Hypothalamus (tissue), 51 donors: ENCODE measurements at places on chromosomes 5 and 9.

DNA sequence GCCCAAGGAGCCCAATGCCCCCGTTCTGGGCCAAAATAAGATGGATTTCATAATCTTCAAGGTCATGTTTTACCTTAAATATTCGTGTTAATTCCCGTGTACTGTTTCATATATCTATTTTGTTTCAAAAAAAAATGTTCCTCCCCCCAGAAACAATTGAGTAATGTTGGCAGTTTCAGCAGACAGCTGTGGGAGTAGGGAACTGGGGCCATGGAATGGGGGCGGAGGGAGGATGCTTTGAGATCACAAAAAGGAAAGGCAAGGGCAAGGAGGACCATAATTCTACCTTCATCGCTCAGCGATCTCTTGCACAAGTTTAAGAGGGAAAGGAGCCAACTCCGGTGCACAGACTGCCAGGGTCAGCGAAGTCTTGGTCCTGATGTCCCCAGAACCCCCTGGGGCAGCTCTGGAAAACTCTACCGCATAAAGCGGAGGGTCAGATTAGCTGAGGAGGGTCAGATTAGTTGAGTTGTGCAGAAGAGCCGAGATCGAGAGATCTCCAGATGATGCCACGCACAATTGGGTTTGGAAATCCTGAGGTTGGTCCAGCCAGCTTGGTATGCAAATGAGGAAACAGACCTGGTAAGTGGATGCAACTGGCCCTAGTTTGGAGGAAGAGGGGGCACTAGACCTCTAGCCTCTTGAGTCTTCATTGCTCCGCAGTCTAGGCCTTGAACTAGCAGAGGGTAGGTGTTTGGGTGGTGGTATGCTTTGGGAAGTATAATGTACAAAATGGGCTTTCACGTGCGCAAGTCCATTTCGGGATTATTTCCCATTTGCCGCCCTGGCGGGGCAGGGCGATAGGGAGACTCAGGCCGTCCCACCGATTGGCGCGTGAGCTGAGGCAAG lies 24.0 kb downstream of the CDKN2A start:
- DNase-seq = no peak

- no peak for DNase-seq
These were observed 183.7 kb downstream of the RGS3 start for GRCh38 chr9:113646946-113647914.

- no peak for DNase-seq
These were observed 11.4 kb downstream of the BASP1 start for GRCh38 chr5:17228821-17229291.

GRCh38 chr5:120677481-120677880 lies 213.4 kb downstream of the PRR16 start:
- no peak for DNase-seq

DNA sequence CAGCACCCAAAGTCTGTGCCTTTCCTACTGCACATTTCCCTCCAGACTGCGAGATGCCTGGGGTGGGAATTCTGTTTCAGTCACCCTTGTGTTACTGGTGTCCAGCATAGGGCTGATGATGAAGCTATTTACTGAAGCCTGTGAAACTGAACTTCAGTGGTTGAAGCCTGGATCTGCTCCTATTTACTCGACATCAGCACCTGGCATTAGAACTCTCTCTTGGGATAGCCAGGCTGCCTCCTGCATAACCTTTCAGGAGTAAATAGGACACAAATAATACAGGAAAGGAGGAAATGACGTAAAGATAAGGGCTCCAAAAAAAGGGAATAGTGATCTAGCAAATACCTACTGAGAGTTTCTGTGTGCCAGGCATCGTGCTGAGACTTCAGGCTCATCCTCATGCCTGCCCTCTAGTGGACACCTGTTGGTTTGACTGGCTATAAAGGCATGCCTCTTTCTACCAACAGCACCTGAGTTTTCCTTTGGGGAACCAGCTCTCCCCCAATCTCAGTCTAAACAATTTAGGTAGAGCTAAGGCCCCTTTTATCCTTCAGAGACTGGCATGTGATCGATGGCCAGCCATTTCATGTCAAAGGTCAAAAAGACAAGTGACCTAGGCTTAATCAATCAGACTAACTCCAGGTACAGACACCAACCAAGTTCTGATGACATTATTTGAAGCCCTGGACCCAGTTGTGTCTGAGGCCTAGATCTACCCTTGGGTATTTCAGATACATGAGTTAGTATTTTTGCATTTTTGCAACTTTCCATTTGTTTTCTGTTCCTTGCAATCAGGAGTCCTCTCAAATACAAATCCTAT lies 192.1 kb upstream of the TRIM32 start:
- DNase-seq = no peak

GRCh38 chr5:11050596-11051304 lies 289.7 kb upstream of the DAP start:
- no peak for DNase-seq

GRCh38 chr9:120715389-120715924 lies 1.2 kb upstream of the MEGF9 start:
- peak; percentile 18 for DNase-seq

DNA sequence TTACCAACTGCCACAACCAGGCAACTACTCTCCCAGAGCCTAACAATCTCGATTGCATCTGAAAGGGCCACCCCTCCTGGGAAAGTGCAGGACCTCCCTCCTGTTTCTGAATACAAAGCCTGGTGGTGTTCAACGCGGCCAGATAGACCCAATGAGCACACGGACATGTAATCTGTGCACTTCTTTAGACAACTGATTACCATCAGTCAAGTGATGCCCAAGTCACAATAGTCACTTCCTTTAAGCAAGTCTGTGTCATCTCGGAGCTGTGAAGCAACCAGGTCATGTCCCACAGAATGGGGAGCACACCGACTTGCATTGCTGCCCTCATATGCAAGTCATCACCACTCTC lies 739 bp downstream of the C9orf72 start:
- no peak for DNase-seq

DNA sequence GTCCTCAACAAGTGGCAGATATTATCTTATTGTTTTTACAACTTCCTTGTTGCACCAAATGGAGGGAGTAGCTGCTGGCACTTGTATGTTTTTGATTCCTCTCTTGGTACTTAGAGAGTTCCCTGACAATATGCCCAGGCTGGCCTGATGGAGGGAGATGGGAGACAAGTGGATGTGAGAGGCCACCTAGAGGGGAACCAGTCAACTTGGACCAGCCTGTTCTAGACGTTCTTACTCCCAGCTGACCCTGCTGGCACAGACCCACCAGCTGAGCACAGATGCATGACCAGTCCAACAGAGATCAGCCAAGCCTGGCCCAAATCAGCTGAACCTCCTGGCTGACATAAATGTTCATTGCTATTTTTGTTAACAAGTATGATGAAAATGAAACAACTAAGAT lies 60.9 kb upstream of the GDNF start:
- DNase-seq = no peak

DNA sequence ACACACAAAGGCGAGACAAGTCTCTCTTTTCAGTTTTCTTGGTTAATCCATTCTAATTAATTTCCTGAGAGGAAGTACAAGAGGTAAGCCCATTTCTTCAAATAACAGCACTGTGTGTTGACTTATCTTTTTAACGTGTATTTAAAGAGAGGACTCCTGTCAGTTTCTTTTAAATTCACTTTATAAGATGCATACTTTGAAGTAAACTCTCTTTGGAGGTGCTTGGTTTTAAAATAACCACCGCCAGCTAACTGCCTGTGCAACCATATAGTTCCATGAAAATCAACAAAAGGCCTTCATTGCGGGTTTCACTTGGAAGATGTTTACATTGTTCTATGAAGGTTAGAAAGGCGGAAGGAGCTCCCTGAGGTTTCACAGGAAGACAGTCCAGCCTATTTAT lies 13.1 kb upstream of the SERINC5 start:
- no peak for DNase-seq

DNA sequence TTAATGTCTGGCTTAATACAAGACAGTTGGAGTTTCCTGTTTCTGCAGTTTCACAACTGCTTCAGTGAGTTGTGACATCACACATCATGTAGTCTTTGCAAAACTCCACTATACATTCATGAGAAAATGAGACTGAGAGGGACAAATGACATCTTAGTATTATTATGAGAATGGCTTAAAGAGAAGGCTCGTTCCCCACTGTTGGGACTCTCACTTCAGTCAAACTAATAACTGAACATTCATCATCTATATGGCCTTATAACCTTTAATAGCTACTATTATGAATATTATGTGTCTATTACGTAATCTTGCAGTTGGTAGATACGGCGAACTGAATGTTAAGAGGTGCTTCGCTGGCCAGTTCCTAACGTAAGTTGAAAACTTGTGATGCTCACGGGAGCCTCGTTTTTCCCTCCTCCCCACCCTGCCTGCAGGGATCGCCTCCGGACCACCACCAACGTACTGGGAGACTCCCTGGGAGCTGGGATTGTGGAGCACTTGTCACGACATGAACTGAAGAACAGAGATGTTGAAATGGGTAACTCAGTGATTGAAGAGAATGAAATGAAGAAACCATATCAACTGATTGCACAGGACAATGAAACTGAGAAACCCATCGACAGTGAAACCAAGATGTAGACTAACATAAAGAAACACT lies 79.4 kb downstream of the SLC1A3 start:
- no peak for DNase-seq

DNA sequence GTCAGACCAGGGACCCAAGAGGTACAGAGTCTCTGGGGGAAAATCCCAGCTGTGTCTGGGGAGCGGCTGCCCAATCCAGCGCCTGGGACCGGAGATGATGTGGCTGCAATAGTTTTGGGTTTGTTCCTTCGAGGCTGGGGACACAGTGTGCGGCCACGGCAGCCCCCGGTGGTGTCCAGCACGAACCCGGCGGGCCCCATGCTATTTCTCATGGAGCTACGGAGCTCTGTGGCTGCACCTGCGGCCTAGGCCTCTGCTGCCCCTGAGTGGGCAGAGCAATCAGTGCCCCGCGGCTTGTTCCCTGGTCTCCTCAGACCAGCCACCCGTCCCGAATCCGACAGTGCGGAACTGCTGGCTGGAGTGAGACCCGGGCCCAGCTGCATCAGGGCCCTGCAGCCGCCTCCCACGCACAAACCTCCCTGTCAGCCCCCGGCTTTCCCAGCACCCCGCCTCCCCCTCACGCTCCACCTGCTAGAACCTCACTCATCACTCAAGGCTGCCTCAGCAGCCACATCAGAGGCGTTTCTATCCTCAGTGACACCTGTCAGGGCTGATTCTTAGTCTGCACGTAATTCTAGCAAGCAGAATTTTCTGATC lies 29.0 kb downstream of the SARDH start:
- DNase-seq = no peak

DNA sequence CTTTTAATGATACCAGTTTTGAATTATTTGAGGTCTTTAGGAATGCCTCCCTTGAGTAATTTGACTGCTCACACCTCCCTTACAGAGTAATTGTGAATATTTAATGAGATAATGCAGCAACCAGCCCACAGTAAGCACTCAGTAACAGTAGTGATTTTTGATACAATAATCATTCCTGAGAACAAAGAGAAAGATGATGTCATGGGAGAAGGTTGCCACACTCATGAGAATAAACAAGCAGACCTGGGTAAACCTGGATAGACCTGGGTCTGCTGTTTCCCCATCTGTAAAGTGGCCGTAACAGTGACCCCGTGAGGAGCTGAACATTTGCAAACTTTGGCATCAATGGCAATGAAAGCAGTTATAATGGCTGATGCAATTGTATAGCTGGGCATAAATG lies 4.2 kb downstream of the C1QTNF2 start:
- no peak for DNase-seq

GRCh38 chr5:111238431-111239225 lies 14.4 kb downstream of the CAMK4 start:
- DNase-seq = no peak

DNA sequence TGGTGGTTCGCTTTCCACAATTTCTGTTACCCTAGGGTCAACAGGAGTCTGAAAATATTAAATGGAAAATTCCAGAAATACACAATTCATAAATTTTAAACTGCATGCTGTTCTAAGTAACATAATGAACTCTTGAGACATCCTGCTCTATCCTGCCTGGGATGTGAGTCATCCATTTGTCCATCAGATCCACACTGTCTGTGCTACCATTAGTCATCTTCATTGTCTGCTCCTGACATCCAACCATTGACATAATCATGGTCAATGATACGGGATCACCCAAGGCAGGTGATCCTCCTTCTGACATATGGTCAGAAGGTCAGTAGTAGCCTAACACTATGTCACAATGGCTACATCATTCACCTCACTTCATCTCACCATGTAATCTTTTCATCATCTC lies 276.7 kb upstream of the KIF2A start:
- no peak for DNase-seq

DNA sequence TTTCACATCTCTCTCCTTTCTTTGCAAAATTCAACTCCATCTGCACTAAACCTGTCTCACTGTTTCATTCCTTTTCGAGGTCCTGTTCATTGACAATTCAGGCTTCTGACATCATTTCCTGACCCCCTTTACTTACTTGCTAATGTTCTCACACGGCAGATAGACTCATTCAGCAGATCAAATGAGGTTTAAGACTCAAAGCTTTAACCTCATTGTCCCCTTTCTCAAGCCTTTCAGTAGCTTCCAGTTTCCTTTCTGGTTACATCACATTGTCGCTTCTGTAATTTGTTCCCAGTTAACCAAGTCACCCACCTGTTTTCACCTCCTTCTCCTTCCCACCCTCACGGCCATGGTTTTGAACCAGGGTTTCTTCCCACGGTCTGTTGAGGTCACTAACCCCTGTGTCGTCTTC lies 143.4 kb upstream of the OTULINL start:
- DNase-seq = no peak

GRCh38 chr5:159522841-159523240 lies 192.6 kb upstream of the IL12B start:
- DNase-seq = no peak
